ENCODE measurements at places on chromosomes 3 and 15.

DNA sequence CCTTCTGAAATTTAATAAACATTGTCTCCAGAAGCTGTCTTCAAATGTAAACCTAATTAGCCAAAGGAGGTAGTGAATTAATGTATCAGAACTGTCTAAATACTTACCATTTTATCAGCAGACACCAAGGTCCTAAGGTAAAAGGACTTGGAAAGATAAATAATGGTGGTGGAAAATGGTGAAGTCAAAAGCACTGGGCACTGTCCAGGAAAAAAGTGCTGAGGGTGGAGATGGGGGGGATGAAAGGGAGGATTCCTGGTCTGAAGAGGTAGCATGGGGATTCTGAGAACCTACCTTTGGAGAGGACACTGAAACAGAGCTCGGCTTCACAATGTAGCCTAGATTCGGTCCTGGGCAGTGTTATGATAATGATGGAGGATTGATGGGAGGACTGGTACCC is 149.0 kb upstream of the DPH6 start:
- DNase-seq, result no peak

DNA sequence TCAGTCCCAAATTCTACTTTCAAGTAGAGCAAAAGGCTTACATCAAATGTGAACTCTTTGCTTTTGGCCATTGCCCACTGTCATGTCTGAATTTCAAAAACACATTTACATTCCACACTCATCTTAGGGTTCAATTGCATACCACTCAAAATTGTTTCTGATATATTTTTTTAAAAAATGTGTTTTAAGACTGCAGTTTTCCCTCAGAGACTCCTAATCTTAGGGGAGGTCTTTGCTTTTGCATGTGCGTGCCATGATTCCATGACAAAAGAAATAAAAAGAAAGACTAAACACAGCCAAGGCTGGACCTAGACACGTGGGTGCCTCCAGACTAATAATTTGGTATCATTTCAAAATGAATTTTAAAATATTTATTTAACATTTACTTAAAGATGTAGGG is 396.8 kb upstream of the RASGRP1 start:
- no peak for DNase-seq

DNA sequence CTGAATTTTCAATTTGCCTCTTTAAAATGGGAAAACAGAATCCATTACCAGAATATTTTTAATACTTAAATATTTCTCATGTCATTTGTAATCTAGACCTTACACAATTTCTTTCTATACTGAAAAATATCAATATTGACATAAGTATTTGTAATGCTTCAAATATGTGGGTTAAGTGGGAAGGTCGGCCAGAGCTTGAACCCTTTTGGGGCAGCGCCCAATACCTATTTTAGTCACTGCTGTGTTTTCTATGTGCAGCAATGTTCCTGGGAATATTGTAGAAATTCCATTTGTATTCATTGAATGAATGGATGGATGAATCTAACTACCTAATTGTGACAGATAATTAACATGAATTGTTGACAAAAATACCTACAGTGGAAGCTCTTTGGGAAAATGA is 459.7 kb upstream of the ZNF717 start:
- DNase-seq, result no peak

GRCh38 chr3:24086617-24087404 is 141.7 kb downstream of the NR1D2 start:
- DNase-seq, result peak; percentile 24

DNA sequence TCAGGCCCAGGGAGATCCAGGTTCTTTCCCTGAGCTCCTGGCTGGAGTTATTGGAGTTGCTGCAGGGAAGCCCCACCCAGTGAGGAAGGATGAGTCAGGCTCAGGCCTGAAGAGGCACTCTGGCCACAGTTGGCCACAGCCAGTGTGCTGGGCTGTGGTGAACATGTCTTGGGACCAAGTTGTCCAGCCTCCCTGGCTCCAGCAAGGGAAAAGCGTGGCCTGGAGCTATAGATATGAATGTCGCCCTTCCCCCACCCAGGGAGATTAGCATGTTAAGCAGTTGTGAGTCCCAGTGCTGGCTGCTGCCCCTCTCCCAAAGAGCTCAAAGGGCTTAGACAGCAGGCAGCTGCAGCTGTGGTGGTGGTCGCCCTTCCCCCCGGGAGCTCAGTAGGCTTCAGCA is 963.2 kb downstream of the ROBO2 start:
- no peak for DNase-seq

DNA sequence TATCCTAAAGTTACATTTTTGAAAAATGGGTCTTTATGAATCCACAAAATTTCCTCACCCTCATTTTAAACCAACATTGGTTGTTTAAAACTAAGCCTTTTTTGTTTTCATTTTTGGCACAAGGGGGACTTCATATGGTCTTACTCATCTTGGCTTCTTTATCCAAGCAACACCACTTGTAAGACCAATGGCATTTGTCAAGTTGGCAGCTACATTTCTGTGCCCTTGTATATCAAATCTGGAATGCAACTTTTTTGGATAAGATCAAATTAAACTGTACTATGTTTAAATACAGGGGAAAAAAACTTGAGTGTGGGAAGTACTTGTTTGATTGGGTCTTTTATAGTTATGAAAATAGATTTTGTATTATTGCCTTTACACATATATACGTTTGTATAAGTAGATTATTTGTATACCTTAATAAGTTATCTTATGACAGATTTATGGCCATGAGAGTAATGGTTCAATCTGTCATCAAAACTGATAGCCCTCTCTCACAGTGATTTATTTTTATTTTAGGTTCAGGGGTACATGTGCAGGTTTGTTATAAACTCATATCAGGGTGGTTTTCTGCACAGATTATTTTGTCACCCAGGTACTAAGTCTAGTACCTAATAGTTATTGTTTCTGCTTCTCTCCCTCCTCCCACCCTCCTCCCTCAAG is 43.4 kb downstream of the GPR160 start:
- no peak for DNase-seq
